ENCODE measurements at places on chromosomes 5 and 9. TPM values are rescaled to one million over a fixed set of nuclear protein-coding genes. Genes with fewer than 3 reads are reported as not detected.

PCDHB7 gene
- total RNA-seq: not detected

TMEM174 gene
- total RNA-seq: not detected

SPARC gene
- 0.37 TPM for total RNA-seq

SARDH gene
- total RNA-seq: 0.56 TPM

C9orf43 gene
- 0.16 TPM for total RNA-seq

CD74 gene
- total RNA-seq: 1,513 TPM

FOXE1 gene
- not detected for total RNA-seq

TLX3 gene
- total RNA-seq: not detected

IGFBPL1 gene
- total RNA-seq: not detected

ST8SIA4 gene
- total RNA-seq: 53.3 TPM

LHFPL2 gene
- total RNA-seq: not detected

SLC25A2 gene
- total RNA-seq: 0.56 TPM

ZNF474 gene
- 0.35 TPM for total RNA-seq

DNA sequence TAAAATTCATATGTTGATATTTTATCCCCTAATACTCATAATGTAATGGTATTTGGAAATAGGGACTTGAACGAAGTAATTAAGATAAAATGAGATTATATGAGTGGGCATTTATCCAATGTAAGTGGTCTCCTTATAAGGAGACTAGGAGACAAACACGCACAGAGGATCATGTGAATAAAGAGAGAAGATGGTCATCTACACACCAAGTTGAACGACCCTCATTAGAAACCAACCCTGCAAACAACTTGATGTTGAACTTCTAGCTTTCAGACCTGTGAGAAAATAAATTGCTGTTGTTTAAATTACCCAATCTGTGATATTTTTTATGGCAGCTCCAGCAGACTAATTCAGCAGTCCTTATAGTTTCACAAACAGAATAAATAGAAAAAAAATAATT, 27.5 kb upstream of the SELENOP start:
- no peak for DNase-seq
- no peak overlapping the region for H3K27ac ChIP-seq
- no peaks in the 10 kb centered on the region for H3K4me1 ChIP-seq
- H3K4me3 ChIP-seq: no peak overlapping the region
- no peaks in the 10 kb centered on the region for H3K36me3 ChIP-seq

DNA sequence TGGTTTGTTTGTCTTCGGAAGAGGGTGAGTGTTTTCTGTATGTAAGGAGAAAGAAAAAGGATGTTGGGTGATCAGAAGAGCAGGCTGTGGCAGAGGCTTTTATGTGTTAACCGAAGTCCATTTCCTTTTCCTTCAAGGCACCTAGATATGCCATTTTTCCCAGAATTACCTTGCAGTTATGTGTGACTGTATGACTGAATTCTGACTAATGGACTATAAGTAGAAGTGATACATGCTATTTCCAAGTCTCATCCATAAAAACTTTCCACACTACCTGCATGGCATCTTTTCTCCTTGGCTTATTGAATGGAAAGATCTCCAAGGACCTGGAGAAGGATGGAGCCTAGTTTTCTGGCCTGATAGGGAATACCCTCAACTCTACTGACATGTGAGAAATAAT, 10.6 kb upstream of the NDUFS4 start:
- H3K4me1 ChIP-seq: peaks cover 2% of the 10 kb centered on the region
- no peaks in the 10 kb centered on the region for H3K36me3 ChIP-seq
- H3K4me3 ChIP-seq: no peak overlapping the region
- no peak for DNase-seq
- H3K27me3 ChIP-seq: peaks cover 29% of the 10 kb centered on the region

- H3K4me1 ChIP-seq: peaks cover 30% of the 10 kb centered on the region
- no peak for DNase-seq
- no peak overlapping the region for H3K4me3 ChIP-seq
- H3K27me3 ChIP-seq: no peaks in the 10 kb centered on the region
- H3K27ac ChIP-seq: no peak overlapping the region
Observed at GRCh38 chr5:32163785-32164184, 10.3 kb downstream of the GOLPH3 start.

DNA sequence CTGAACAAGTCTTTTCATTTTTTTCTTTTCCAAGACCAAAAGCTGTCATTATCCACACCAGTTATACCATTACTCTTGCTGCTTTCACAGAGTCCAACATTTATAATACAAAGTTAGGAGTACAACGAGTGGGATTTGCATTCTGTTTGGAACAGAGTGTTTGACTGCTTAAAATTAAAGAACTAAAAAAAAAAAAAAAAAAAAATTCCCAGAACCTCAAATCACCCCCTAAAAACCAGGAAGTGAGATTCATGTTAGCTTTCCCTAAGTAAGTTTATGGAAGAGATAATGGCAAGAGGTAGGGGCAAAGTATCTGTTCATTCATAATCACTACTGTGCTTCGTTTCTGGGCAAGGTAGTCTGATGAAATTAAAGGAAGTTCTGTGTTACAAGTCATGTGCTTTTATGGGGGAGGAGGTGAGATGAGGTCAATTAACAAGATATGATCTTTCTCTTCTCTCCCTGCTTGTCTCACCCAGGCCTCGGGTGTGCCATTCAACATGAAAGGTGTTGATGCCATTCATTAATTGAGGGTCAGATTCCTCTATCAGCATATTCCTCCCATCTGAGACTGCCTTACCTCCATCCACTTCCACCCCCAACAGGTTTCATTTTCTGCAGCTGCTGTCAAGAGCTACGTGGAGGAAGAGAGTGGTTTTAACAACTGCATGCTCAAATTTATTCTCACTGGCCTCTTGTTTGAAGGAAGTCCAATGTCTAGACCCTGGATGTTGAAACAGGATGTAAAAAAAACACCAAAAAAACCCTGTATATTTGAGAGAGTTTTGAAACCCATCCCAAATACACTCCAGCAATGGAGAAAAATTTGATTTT, 58.1 kb downstream of the MARCHF3 start:
- no peaks in the 10 kb centered on the region for H3K36me3 ChIP-seq
- H3K4me1 ChIP-seq: peaks cover 24% of the 10 kb centered on the region
- peak overlapping the region; percentile 84 for H3K27ac ChIP-seq
- H3K4me3 ChIP-seq: peak overlapping the region; percentile 23
- peak; percentile 50 for DNase-seq

GRCh38 chr5:109992264-109992915, 302.7 kb downstream of the MAN2A1 start:
- no peak overlapping the region for H3K27ac ChIP-seq
- no peaks in the 10 kb centered on the region for H3K36me3 ChIP-seq
- H3K4me1 ChIP-seq: no peaks in the 10 kb centered on the region
- DNase-seq: no peak
- peaks cover 7% of the 10 kb centered on the region for H3K27me3 ChIP-seq
- H3K4me3 ChIP-seq: no peak overlapping the region

- no peaks in the 10 kb centered on the region for H3K36me3 ChIP-seq
- no peak for DNase-seq
- no peaks in the 10 kb centered on the region for H3K27me3 ChIP-seq
- H3K4me1 ChIP-seq: no peaks in the 10 kb centered on the region
- no peak overlapping the region for H3K4me3 ChIP-seq
Observed at GRCh38 chr5:88952996-88953643, 70.1 kb upstream of the MEF2C start.

GRCh38 chr9:13076616-13077015, 202.9 kb downstream of the MPDZ start:
- H3K4me3 ChIP-seq: no peak overlapping the region
- no peak for DNase-seq
- H3K27me3 ChIP-seq: no peaks in the 10 kb centered on the region
- no peak overlapping the region for H3K27ac ChIP-seq

All from activated CD8-positive, alpha-beta memory T cell treated with anti-CD3 and anti-CD28 coated beads, Interleukin-2, amount 10 ng/mL, durations not matched to agents 7 days and 5 days (primary cell).